Activated CD4-positive, alpha-beta T cell treated with anti-CD3 and anti-CD28 coated beads, Interleukin-2, amount 50 U/mL, for 16 hours (primary cell): ENCODE measurements at places on chromosomes 4 and X.

DNA sequence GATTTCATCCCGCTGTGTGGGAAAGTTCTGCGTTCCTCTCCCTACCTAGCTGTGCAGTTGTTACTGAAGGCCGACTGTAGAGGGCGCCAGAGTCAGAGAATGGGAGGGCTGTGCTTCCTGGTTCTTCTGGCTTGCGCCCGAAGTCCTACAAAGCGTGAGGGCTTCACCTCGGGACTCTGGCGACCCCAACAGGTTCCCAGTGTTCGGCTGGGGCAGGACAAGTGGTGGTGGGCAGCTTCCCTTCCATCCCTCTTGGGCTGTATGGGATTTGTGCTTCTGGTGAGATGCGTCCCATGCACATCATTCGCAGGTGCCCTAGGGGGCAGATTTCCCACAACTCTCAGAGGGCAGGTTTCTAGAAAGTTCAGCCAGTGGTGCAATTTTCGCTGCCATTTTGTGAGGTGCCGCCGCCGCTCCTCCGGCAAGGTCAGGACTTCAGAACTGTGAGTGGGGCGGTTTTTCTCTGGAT is 27.3 kb downstream of the CT45A1 start:
- DNase-seq: peak; percentile 39

GRCh38 chr4:14967982-14968381 is 34.3 kb upstream of the CPEB2 start:
- DNase-seq: no peak

GRCh38 chrX:459611-460010 is 72.9 kb upstream of the PPP2R3B start:
- DNase-seq: no peak

DNA sequence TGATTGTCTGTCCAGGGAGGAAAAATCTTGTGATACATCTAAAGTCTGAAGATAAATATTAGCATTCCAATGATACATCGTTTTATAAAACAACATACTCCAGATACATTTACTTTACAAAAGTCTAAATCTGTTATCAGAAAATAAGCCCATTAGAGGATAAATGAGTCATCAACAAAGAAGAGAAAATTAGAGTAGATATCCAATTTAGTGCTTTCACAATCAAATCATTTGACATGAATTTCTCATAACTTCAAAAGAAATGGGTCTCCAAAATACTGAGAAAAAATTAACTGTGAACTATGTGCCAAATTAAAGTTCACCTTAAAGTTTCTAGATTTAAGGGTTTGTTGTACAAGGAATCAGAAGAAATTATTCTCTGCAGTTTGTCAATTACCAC is 213.8 kb downstream of the ANK2 start:
- DNase-seq: no peak

- no peak for DNase-seq
Observed at GRCh38 chrX:136185401-136186022, 38.2 kb downstream of the FHL1 start.

DNA sequence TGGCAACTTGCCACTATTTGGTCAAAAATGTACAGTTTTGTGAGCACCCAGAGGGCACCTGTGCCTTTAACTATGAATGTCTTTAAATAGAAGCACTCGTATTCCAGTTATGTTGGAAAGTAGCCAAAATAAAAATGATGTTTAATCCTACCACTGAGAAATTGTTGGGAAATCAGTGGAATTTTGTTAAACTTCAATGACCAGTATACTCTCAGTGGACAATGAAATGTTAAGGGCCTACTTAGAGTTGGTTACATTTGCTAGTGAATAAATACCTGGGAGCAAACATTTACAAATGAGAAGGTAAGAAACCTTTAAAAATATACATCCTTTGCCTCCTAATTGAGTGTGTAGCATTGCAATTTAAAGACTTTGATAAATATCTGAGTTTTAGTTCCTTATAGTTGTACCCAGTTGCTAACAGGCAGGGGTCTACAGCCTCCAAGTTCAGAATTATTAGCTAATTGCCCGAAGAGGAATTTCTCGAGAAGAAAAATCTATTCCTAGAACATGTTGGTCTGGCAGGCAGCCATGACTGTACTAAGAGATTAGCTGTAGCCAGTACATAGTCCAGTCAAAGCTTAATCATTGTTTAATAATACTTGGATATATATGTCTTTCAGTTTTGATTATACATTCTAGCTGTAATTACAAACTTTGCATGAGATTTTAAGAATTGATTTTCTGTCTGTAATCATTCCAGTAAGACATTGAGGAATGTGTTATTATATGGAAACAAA is 93.2 kb downstream of the IL1RAPL2 start:
- no peak for DNase-seq

DNA sequence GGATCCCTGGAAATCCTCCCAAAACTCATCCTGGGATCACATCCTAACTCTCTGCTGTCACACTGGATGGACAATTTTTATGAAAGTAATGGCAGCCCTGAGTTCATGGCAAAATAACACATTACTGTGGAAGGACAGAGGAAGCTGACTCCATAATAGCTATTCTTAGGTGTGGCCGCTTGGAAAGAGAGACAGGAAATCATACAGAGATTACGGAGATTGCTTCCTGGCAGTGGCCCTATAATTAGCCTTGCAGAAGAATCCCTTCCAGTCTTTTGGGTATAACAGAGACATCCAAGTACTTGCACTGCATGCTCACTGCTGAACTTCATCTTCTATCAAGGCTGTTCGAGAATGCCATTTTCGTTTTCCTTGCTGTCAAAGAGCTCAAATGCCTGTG is 133.1 kb upstream of the VCX start:
- DNase-seq: no peak

- no peak for DNase-seq
Observed at GRCh38 chr4:2267320-2267811, 5.5 kb upstream of the MXD4 start.

DNA sequence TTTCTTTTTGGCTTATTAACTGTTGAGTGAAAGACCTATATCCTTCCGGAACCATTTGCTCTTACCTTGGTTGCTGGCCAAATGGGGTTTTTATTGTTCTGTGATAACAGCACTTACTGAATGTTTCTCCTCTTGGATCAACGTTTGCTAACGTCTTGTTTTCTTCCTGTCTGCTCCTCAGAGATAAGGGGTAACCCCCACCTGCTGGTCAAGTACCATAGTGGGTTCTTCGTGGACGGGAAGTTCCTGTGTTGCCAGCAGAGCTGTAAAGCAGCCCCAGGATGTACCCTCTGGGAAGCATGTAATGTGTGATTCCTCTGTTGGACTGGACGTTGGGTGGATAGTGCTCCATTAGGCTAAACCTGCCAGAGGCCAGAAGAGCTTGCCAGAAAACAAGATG is 15.3 kb downstream of the BMX start:
- DNase-seq: no peak

GRCh38 chr4:244471-244870 is 60.8 kb downstream of the ZNF732 start:
- DNase-seq: peak; percentile 40

GRCh38 chr4:5118994-5119835 is 67.9 kb downstream of the STK32B start:
- DNase-seq: no peak

GRCh38 chr4:121056066-121056465 is 16.3 kb downstream of the NDNF start:
- DNase-seq: no peak

DNA sequence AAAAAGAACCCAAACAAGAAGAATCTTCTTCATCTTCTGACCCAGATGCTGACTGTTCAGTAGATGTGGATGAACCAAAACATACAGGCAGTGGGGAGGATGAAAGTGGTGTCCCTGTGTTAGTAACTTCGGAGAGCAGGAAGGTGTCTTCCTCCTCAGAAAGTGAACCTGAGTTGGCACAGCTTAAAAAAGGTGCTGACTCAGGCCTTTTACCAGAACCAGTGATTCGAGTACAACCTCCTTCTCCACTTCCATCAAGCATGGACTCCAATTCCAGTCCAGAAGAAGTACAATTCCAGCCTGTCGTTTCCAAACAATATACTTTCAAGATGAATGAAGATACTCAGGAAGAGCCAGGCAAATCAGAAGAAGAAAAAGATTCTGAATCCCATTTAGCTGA is 307.0 kb downstream of the ANK2 start:
- no peak for DNase-seq

- no peak for DNase-seq
Observed at GRCh38 chr4:164943192-164943591, 34.3 kb downstream of the TRIM61 start.

DNA sequence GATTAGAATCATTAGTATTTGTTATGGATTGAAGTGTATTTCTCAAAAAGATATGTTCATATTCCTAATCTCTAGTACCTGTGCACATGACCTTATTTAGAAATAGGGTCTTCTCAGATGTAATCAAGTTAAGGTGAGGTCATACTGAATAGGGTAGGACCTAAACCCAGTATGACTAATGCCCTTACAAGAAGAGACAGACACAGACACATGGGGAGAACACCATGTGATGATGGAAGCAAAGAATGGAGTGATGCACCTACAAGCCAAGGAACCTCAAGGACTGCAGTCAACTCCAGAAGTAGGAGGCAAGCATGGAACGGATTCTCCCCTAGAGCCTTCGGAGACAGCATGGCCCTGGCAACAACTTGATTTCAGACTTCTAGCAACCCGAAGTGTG is 31.4 kb downstream of the OTUD4 start:
- no peak for DNase-seq

DNA sequence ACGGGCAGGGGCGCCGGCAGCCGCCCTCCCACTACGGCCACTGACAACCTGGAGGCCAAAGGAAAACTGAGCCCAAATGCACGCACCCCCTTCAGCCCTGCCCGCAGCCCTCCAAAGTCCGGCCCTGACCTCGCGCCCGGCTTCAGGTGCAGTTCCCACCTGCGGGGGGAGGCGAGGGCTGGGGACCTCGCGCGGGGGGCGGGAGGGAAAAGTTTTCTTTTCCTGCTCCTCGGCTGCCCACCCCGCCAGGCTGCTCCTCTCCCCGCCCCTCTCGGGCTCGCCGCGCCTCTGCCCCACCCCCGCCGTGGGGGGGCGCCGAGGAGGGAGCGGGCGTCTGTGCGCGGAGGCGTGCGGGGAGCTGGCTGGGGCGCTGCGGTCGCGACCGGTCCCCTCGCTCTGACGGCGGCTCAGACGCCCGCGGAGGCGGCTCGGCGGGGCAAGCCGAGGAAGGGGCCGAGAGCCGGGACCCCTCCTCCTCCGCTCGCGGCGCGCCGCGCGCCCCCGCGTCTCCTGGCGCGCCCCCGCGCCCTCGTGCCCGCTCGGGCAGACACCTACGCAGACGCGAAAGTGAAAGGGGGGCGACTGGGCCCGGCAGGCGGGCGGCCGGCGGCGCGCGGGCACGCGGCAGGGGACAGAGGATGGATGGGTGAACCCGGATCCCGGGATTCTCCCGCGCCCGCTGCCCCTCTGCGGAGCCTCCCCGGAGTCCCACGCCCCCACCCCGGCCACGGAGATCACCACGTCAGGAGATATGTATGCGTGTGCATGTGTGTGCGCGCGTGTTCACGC is 3.1 kb upstream of the NR3C2 start:
- DNase-seq: peak; percentile 29

DNA sequence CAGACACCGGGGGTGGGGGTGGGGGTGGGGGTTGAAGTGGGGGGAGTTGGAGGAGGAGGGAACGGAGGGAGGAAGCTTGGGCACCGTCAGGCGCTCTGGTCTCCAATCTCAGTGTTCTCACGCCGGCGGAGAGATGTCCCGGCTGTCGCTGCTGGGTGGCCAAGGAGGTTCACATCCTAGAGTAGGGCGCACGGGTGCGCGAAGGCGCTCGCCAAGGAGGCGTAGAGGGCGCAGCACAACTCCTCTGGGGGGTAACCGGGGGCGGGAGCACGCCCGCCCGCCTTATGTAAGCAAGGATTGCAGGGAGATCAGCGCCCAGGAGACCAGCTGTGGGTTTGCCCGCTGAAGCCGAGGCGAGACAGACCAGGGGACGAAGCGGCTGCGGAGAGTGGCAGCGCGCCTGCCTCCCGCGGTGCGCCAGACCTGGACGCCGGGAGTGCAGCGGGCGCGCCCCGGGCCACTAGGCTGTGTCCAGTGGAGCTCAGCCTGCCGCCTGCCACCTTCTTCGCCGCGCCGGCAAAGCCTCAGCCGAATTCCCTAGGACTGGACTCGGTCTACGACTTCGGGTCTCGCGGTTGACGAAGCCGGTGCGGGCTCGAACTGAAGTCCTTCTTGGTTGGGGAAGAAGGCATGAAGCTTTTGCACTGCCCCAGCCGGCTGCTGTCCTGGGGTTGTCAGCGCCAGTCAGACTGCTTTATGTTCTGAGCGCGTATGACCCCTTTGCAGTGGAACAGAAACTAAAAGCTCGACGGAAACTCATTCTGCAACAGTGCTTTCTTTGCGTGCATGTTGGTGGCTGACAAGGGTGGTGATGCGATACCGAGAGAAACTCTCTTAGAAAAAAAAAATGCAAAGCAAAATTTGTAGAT is 707 bp upstream of the UNC5C start:
- peak; percentile 66 for DNase-seq

GRCh38 chr4:60683973-60684372 is 516.2 kb upstream of the ADGRL3 start:
- no peak for DNase-seq

GRCh38 chr4:124409044-124409443 is 303.5 kb downstream of the ANKRD50 start:
- no peak for DNase-seq
